Colonic mucosa (tissue), 4 donors: ENCODE measurements at places on chromosomes 5 and 9. TPM values are rescaled to one million over a fixed set of nuclear protein-coding genes. Genes with fewer than 3 reads are reported as not detected.

The ABO gene
- 77.7 TPM for total RNA-seq

The SLC12A2 gene
- 189 TPM for total RNA-seq

The CACNA1B gene
- total RNA-seq = 0.42 TPM

- no peak for DNase-seq
These were observed 237.4 kb upstream of the PRDM9 start for GRCh38 chr5:23269981-23270380.

DNA sequence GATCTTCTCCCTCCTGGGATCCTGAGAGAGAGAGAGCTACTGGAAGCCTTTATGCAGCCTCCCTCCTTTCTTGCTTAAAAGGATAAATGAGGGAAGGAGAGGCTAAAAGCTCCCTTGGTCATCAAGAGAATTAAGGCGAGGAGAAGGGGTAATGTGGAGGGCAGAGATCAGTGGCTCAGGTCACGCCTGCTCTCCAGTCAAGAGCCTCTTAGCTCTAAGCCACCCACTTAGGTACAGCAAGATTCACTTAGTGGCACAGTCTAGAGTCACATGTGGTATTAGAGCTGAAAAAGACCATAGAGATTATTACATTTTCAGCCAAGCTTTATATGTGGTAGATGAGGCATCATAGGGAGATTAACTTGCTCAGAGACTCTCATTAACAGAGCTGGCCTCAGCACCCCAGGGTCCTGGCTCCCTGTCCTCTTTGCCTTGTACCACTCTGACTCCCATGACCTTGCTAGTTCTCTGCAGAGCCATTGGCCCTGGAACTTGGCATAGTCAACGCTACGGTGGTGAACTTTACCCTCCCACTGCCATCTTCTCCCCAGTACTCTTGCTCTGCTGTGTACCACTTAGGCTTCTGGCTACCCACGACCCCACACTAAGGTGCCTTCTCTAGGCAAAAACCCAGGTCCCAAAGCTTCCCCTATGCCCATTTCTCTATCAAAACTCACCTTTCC is 37.6 kb downstream of the MFAP3 start:
- DNase-seq = no peak

DNA sequence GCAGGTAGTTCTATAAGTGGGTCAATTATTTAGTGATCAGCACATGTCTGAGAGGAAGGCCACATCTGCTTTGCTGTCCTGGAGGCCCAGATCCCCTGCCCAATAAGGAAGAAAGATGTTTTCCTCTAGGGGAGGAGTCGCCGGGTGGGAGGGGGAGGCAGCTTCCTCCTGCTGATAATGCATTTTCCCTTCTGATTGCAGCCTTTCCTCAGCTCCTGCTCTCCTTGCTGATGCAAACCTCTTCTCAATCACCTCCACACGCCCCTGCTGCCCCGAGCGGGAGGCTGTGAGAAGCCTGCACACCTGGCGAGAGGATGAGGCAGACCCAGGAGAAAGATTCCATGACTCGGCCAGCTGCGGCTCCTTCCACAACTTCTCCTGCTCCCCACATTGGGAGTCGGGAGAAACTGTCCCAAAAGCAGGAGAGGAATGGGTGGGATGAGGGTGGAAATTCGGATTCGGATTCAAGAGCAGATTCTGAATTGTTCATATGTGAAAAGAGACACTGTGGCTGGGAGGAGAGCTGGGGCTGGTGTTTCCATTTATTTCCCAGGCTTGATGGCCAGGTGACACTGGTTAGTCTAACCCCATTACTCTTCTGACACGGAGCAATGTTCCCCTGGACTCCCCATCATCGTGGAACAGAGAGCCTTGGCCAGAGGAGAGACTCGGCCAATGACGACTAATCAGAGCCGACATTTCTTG is 6.8 kb upstream of the NTNG2 start:
- DNase-seq = no peak
